Activated T-cell treated with anti-CD3 and anti-CD28 coated beads, Interleukin-2, amount 50 U/mL, for 1 hour (primary cell): ENCODE measurements at places on chromosomes 16 and 17.
A peak's percentile ranks its signal among the peaks of the same experiment; 100 is the strongest.

- DNase-seq: no peak
Observed at GRCh38 chr17:30541802-30542201, 64.6 kb downstream of the GOSR1 start.

DNA sequence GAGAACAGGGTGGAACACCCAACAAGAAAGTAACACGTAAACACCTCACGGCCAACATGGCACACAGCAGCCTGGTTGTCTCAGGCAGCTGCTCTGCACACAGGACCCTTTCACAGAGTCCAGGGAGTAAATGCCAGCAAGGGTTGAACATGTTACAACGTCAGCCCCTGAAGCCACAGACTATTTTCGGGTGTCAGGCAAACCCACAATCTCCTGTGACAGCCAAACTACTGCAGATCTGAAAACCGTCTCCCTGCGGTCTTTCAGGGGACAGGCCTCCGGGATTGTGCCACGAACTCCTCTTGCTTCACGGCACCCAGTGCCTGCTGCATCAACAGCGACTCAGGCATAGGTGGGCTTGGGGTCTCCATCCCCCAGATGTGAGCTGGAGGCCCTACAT lies 127.7 kb downstream of the XYLT1 start:
- peak; percentile 47 for DNase-seq

- no peak for DNase-seq
Observed at GRCh38 chr16:9048302-9048700, 43.1 kb upstream of the HAPSTR1 start.

GRCh38 chr17:10620823-10621222 lies 36.3 kb downstream of the MYH3 start:
- no peak for DNase-seq

GRCh38 chr17:59675231-59675630 lies 32.0 kb downstream of the PTRH2 start:
- DNase-seq: no peak

GRCh38 chr17:15456972-15457722 lies 10.3 kb downstream of the CDRT4 start:
- DNase-seq: no peak
